ENCODE measurements at places on chromosomes 5 and 9.

DNA sequence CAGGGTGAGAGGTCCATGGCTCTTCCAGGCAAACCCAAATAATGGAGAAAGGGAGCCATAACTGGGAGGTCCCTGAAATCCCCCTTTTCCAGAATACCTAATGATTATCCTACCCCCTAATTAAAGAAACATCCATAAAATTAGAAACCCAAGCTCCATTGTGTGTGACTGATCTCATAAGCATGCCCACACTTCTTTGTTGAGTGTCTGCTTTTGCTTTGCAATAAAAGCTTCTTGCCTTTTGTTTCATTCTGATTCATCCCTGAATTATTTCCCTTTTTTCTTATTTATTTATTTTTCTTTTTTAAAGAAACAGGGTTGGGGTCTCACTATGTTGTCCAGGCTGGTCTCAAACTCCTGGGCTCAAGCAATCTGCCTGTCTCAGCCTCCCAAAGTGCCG lies 33.1 kb downstream of the BTF3 start:
- DNase-seq: no peak

DNA sequence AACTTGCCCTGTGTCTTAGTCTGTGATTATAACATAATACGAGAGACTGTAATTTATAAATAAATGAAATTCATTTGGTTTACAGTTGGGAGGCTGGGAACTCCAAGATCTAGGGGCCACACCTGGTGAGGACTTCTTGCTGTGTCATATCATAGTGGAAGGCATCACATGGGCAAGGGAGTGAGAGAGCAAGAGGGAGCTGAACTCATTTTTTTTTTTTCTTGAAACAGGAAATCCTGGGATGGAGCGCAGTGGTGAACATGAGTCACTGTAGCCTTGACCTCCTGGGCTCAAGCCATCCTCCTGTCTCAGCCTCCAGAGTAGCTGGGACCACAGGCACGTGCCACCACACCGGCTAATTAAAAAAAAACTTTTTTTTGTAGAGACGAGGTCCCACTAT lies 7.2 kb downstream of the MLANA start:
- DNase-seq: no peak

- DNase-seq: no peak
Observed at GRCh38 chr5:72179028-72179815, 71.9 kb downstream of the MAP1B start.

GRCh38 chr5:78405829-78406750 lies 45.7 kb downstream of the SCAMP1 start:
- no peak for DNase-seq
